GF-D8 (cell line): ENCODE measurements at places on chromosomes 5 and 9.
A peak's percentile ranks its signal among the peaks of the same experiment; 100 is the strongest.

GRCh38 chr5:42912184-42912798 is 100.6 kb upstream of the SELENOP start:
- peak; percentile 53 for DNase-seq

DNA sequence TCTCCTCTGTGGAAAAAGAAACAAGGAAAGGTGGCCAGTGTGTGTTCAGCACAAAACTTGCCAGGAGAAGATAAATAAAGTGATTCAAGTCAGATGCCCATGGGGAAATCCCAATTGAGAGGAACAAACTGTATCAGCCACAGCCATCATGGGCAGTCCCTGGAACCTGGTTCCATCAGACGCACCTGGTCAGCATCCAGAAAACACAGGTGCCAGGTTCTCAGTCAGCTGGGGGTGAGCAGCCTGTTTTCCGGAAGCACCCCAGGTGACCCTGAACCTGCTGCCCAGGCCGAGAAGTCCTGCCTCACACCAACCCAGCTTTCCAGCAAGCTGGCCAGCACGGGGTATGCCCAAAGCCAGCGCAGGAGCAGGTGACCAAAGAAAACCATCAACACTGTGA is 30.5 kb downstream of the PTCH1 start:
- DNase-seq: no peak

GRCh38 chr5:58934629-58935097 is 351.8 kb downstream of the RAB3C start:
- DNase-seq: no peak

DNA sequence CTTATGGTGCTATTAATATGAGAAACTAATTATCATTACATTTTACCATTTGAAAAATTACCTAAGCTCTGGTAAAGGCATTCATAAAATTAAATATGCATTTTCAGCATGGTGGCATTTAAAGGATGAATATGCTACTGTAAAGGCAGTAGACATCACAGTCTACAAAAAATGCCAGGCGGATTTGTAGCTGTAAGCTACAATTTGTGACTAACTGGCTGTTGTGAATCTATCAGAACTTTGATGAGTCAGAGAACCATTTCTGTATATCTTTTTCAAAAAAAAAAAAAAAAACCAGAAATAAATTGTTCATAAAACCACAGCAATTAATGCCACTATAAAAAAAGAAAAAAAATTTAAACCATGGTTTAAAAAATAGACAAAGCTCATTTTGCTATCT is 186.3 kb downstream of the NFIB start:
- no peak for DNase-seq

DNA sequence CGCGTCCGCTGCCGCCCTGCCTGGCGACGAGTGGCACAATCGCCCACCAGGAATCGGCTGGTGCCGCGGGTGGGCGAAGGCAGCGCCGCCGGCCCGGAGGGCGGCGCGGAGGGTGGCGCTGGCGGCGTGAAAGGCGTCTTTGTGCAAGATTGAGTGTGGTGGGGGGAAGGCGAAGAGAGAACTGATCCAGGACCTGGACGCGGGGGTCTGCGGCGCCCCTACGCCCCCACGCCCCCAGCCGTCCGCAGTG is 4.6 kb upstream of the RGMB start:
- no peak for DNase-seq

DNA sequence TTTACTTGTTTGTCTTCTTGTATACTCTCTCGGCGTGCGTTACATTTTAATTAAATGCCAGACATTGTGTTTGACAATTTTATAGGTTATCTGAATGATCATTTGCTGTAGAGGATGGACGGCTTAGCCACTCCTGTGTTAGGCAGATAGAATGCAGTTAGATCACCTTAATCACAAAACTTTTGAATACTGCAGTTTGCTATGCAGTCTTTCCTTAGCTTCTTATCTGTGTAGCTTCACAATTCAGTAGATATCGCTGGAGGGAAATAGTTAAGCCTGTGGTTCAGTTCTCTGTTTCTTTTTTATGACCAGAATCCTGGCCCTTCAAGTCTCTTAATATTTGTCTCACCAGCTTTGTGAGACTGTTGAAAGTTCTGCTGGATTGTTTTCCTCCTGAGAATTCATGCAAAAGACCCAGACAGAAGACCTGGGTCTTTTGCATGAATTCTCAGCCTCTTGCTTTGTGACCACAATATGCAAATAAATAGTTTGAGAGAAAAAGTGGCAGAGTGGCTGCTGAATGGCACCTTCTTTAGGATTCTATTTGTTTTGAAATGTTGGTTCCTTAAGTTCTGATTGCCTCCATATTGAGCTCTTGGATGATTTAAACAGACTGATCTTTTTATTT is 40.2 kb downstream of the RASA1 start:
- no peak for DNase-seq

- DNase-seq: no peak
Measured at GRCh38 chr5:95417971-95418370, 26.8 kb downstream of the FAM81B start.

DNA sequence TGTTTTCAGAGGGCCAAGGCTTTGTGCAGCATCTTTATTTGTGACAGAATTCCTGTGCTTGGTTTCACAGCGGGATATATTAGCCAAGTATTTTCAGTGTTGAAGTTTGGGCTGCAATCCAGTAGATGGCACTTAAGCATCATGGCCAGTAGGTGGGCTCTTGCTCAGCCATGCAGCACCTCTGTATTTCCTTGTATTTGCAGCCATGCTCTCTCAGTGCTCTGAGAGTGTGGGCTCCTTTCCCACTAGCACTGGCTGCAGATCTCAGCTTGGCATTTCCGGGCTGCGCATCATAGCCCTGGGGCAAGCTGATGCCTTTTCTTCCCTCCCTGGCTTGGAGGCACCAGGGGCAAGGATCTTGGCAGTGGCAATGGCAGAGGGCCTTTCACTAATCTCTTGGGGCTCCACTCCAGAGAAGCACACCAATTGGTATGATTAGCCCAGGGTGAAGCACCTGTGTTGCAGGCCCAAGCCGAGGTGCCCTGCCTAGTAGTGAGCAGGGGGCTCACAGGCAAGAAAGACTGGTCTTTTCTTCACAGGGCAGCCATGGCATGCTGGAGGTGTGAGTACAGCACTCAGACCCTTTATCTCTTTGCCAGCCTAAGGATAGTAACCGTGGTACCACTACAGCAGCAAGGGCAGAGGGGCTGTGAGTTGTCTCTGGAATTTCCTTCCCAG is 48.3 kb downstream of the SLCO6A1 start:
- DNase-seq: no peak

DNA sequence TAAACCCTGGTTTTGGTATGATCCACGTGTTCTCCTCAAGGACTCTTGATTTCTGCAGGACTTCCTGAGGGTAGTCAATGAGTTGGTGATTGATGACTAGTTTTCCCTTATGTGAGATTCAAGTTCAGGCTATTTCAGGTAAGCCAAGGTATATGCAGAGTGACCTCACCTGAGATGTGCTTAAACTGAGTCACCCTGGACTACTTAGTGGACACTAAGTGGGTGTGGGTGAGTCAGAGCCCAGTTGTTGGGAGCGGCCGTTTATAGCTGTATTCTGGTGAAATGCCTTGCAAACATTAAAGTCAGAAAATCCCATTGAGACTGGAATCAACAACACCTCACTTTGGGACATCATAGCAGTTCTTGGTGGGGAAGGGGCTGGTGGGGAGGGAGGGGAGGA is 62.9 kb downstream of the SLC28A3 start:
- no peak for DNase-seq

GRCh38 chr5:2157372-2157771 is 274.6 kb upstream of the IRX4 start:
- DNase-seq: no peak

- no peak for DNase-seq
Measured at GRCh38 chr5:133995883-133996563, 8.8 kb downstream of the VDAC1 start.

- no peak for DNase-seq
Measured at GRCh38 chr9:76932757-76933156, 26.8 kb upstream of the PRUNE2 start.

- no peak for DNase-seq
Measured at GRCh38 chr5:2591777-2592453, 159.6 kb downstream of the IRX2 start.

DNA sequence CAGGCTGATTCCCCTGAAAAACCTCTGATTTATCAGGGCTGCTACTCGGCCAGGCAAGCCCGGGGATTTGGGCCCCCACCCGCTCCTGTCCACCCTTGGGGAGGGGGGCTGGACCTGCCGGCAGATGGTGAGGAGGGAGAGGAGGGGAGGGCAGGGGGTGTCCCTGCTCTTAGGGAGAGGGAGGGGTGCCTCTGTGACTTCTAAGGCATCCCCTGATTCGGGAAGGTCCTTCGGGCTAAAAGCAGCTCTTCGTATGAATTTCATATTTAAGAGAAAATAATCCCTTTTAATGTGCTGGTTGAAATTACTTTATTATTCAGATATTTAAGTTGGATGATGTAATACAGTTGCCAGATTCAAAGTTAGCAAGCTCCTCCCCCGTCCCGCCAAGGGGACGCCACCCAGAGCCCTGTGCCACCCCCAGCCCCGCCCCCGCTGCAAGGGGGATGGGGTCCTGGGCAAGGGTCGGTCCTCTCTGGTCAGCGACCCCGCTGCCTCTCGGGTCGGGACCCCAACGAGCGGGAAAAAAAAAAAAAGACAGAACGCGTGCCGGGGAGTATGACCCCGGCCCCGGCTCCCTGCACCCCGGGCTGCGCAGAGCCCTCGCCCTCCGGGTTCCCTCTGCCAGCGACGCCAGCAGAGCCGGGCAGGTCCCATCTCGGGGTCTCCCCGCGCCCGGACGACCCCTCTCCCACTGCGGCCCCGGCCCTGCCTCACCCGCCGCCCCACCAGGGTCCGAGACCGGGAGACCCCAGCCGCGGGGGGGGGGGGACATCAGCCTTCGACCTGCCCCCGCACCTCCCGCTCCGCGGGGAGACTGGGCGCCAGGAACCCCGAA is 12.4 kb downstream of the LHX3 start:
- DNase-seq: no peak

DNA sequence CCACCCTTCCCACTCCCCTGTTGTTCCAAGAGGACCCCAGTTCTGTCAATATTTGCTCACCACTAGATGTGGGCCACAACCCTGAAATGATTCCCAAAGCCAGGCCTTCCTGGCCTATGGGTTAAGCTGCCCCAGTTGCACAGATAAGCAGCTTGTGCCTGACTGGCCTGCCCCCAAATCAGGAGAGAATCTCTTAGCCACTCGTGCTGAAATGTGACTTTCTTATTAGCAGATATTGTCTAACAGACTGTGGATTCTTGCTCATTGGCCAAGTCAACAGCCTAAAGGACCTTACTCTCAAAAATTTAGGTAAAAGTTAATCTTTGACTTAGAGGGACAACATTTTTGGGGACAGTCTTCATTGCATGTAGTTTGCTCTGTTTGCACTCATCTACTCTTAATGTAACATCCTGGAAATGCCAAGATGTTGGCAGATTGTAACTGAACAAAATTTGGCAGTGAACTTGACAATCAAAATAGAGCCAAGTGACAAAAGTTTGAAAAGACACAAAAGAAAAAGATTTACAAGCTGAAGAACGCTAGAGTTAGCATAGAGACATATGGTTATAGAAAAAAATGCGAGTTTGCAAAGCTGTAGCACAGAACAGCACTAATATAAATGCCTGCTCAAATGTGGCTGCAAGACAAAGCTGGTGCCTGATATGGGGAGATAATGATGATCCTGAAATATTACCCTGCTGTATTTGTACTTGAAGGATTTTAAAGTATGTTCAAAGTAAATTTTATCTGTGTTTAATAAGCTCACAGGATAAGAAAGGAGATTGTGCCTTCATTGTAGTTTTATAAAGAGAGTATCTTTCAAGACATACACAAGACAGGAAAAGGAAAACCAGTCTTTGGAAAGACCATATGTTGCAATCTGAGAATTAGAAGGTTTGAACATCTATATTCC is 29.0 kb upstream of the FSD1L start:
- peak; percentile 8 for DNase-seq

DNA sequence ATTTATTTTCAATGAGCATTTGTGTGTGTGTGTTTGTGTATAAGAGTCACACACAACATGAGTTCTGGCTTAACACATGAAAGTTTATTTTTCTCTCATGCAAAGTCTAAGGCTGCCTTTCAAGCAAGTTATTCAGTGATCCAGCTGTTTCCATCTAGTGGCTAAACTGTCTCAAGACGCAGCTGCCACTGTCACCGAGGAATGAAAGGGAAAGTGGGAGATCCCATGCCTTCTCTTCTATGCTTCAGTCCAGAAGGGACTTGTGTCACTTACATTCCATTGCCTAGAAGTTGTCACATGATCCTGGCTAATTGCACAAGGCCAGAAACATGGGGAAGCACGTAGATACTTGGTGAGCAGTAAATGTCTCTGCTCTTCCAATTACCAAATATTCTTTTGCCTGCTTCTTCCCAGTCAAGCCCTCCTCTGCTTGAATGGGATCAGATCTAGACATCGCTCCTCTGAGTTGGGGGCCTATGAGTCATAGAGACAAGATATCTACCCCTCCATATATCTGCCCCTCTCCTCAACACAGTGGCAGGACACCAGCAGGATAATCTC is 30.4 kb upstream of the SLIT3 start:
- DNase-seq: no peak

DNA sequence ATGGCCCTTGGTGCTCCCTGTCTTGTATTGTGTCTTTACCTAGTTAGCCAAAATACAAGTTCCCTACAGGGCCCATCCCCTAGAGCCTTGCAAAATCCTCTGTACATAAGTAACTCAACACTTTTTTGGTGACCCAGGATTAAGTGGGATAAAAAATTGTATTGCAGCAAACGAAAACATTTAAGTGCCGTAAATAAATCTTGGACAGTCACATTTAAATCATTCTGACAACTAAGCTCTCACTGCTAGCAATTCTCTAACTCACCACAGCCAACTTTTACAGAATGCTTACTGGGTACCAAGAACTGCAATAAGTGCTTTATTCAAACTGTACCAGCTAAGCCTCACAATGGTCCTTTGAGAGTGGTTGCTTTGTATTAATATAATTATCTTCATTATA is 56.6 kb downstream of the GNAQ start:
- DNase-seq: no peak

GRCh38 chr5:151591144-151591819 is at the start of gene FAT2:
TSS of gene FAT2 (minus strand) at chr5:151591331. CDS start at chr5:151568931, 22,400 bp downstream.
- DNase-seq: no peak

GRCh38 chr5:128586848-128587247 is 48.8 kb upstream of the FBN2 start:
- DNase-seq: no peak

DNA sequence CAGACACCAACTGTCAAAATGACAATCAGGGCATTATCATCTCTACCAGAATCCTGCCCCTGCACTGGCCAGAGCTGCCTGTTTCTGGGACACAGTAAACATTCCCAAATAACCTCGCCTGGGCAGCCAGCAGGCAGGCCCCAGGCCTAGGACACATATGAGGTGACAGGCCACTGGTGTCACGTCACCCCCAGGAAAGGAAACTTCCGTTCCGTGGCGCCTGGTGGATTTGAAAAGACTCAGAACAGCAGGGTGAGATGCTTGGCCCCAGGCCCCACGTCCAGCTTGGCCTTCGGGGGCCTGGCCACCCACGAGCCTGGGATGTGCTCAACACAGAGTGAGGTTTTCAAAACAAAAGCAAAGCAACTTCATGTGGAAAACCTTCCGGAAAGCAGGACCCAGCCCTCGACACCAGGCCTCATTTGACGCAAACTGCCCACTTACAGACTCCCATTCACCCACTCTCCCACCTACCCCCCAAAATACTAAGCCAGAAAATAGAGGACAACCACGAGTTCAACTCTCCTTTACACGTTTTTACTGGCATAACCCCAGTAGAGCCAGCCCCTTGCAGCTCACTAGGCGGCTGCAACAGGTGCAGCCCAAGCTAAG is 1.2 kb downstream of the SEMA4D start:
- DNase-seq: no peak
